ENCODE measurements at places on chromosomes 6 and 20.

DNA sequence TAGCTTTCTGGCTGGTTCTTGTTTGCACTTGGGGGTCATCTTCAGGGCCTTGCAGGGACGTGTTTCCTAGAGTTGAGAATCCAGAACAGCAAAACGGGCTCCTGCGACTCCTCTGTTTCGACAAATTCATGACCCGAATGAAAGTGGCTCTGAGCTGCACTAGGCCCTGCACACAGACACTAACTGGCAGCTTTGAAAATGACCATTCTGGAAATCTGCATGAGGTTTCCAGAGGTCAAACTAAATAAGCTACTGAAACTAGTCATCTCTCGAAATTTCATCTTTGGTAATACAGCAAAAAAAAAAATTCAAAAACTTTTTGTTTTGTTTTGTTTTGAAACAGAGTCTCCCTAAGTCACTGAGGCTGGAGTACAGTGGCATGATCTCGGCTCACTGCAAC lies 15.5 kb upstream of the BMP7 start:
- no peaks in the 10 kb centered on the region for H3K4me1 ChIP-seq
- H3K27me3 ChIP-seq, result no peaks in the 10 kb centered on the region
- no peak overlapping the region for H3K4me3 ChIP-seq
- no peaks in the 10 kb centered on the region for H3K36me3 ChIP-seq
- no peak overlapping the region for H3K27ac ChIP-seq

DNA sequence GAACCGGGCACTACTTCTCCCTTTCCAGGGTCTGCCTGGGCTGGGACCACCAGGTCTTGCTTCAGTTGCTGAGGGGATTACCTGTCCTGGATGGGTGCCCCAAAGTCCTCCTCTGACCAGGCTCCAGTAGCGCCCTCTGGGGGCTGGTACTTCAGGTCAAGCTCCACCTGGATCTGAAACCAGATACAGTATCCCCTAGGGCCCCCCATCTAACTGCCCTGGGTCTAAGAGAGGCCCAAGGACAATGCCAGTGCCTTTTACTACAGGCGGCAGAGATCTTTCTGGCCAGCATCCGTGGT lies 11.2 kb upstream of the SPAG4 start:
- no peak overlapping the region for H3K27ac ChIP-seq
- peaks cover 4% of the 10 kb centered on the region for H3K27me3 ChIP-seq
- H3K4me1 ChIP-seq, result no peaks in the 10 kb centered on the region
- no peak overlapping the region for H3K4me3 ChIP-seq

DNA sequence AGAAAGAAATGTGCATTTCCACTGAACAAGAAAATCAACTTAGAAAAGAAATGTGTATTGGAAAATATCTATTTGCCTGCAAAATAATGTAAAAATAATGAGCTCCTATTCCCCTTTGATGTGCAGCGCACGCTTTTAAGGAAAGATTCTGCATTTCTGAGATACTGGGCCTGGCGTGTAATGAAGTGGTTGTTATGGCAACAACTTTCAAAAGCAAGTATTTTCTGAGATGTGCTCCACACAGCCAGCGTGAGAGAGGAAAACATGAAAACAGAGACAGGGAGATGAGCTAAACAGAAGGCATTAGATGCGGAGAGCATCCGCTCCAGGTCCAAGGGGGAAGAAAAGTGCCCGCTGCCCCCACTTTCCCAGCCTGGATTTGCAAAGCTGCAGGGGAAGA lies 39.1 kb upstream of the GTSF1L start:
- H3K27ac ChIP-seq, result no peak overlapping the region
- no peak for DNase-seq
- no peak overlapping the region for H3K4me3 ChIP-seq
- H3K36me3 ChIP-seq, result no peaks in the 10 kb centered on the region

DNA sequence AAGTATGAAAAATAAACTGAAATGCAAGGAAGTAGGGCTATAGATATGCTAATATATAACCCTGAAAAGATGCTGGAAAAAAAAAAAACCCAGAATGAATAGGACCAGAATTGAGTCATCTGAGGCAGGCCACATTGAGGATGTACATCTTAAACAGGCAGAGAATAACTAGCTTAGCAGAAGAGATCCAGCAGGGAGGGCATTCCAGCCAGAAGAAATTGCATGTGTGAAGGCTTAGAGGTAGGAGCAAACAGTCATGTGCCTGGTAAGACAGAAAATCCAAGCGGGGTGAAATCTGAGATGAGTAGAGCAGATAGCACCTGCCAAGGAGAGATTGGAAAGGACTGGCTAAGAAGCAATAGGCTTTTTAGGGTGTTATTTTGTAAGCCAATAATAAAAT lies 2.6 kb downstream of the COL19A1 start:
- no peaks in the 10 kb centered on the region for H3K27me3 ChIP-seq
- no peak overlapping the region for H3K4me3 ChIP-seq
- no peak for DNase-seq
- no peaks in the 10 kb centered on the region for H3K36me3 ChIP-seq
- no peak overlapping the region for H3K27ac ChIP-seq

GRCh38 chr6:128826606-128827005 lies 56.3 kb upstream of the LAMA2 start:
- H3K27me3 ChIP-seq, result no peaks in the 10 kb centered on the region
- no peaks in the 10 kb centered on the region for H3K36me3 ChIP-seq
- no peak for DNase-seq
- H3K4me3 ChIP-seq, result no peak overlapping the region
- H3K4me1 ChIP-seq, result no peaks in the 10 kb centered on the region

- DNase-seq, result peak; percentile 79
- no peaks in the 10 kb centered on the region for H3K36me3 ChIP-seq
- peak overlapping the region; percentile 38 for H3K27ac ChIP-seq
- no peak overlapping the region for H3K4me3 ChIP-seq
Observed at GRCh38 chr20:47876311-47877088, 91.2 kb upstream of the SULF2 start.

- H3K4me1 ChIP-seq, result no peaks in the 10 kb centered on the region
- H3K27me3 ChIP-seq, result no peaks in the 10 kb centered on the region
- no peak for DNase-seq
- no peak overlapping the region for H3K27ac ChIP-seq
Observed at GRCh38 chr6:16292942-16293341, 54.6 kb downstream of the GMPR start.

GRCh38 chr20:61391812-61392520 lies 139.9 kb downstream of the CDH4 start:
- peaks cover 4% of the 10 kb centered on the region for H3K4me1 ChIP-seq
- DNase-seq, result peak; percentile 70
- no peak overlapping the region for H3K4me3 ChIP-seq

GRCh38 chr6:11168091-11168635 lies 56.6 kb upstream of the ERVFRD-1 start:
- H3K4me3 ChIP-seq, result no peak overlapping the region
- no peaks in the 10 kb centered on the region for H3K4me1 ChIP-seq
- no peaks in the 10 kb centered on the region for H3K36me3 ChIP-seq

DNA sequence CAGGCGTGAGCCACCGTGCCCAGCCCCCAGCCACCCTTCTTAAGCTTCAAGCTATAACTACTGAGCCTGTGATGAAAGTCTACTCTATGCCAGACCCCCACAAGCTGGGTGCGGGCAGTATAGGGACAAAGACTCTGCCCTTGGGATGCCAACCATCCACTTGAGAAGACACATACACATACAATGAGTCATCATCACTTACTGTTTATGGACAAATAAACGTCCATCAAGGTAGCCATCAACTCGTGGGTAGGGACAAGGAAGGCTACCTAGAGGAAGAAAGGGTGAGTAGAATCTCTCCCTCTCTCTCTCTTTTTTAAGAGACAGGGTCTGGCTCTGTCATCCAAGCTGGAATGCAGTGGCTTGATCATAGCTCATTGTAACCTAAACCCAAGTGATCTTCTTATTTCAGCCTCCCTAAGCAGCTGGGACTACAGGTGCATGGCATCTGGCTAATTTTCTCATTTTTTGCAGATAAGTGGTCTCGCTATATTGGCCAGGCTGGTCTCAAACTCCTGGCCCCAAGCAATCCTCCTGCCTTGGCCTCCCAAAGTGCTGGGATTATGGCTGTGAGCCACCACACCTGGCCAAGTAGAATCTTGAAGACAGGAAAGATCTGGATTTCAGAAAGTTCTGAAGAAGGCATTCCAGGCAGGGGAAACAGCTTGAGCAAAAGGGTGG lies 2.6 kb upstream of the TP53INP2 start:
- H3K4me3 ChIP-seq, result no peak overlapping the region
- no peaks in the 10 kb centered on the region for H3K27me3 ChIP-seq
- H3K4me1 ChIP-seq, result no peaks in the 10 kb centered on the region
- DNase-seq, result no peak
- H3K27ac ChIP-seq, result no peak overlapping the region

DNA sequence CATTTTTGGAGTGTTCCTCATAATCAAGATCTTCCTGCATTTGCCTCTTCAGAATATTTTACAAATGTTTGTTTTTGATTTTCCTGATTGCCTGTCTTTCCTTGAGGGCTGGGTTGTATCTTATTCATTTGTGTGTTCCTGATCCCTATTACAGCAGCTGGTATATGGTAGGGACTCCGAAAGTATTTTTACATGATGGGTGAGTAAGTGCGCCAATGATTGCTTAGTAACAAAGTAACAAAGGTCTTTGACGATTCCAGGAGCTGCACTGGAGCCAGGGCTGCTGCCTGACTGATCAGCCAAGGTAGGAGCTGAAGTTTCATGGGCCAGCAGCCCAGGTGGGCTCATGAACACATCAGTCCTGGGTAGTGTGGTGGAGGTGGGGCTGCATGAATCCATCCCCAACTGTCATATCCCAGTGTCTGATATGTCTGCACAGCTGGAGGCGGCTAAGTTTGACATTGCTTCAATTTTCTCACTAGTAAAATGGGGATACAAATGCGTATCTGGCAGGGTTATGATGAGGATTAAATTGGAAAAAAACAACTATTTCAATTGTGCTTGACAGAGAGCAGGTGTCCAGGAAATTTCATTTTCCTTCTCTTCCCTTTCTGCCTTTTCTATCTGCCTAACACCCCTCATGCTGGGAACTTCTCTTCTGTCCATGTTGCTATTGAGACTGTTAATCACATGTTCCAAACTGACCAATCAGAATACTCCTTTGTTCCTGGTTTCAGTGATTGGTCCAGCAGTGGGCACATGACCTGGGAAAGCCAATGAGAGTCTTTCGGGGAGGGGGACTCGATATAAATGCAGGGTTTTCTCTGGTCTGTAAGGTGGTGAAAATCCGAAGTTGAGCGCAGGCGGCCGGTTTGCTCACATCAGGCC lies 90.7 kb downstream of the CDH26 start:
- DNase-seq, result peak; percentile 51
- H3K27ac ChIP-seq, result no peak overlapping the region
- no peaks in the 10 kb centered on the region for H3K27me3 ChIP-seq

DNA sequence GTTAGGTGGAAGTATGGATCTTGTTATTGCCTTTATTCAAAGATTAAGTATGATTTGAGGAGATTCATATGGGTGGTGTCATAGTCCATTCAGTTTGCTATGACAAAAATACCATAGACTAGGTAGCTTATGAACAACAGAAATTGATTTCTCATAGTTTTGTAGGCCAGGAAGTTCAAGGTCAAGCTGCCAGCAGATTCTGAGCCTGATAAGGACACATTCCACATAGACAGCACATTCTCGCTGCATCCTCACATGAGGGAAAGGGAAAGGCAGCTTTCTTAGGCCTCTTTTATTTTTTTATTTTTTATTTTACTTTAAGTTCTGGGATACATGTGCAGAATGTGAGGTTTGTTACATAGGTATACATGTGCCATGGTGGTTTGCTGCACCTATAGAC lies 27.7 kb downstream of the ME1 start:
- H3K27me3 ChIP-seq, result no peaks in the 10 kb centered on the region
- H3K36me3 ChIP-seq, result no peaks in the 10 kb centered on the region
- DNase-seq, result peak; percentile 28

DNA sequence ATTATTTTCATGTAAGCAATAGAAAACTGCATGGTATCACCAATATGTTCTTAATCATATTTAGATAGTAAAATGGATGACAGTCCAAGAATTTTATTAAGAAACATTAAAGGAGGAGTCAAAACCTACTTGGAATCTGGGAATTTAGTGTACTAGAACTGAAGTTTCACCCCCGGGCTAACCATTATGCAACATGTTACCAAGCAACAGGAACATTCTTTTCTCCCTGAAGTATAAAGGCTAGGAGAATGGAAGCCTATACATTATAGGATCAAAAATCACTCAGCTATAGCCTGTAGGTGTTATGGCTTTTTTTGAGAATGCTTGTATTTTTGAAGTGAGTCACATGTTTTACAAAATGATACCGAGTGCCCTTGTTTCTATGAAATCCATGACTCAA lies 538.3 kb downstream of the GRIK2 start:
- no peaks in the 10 kb centered on the region for H3K27me3 ChIP-seq
- no peak for DNase-seq
- no peaks in the 10 kb centered on the region for H3K36me3 ChIP-seq
- no peaks in the 10 kb centered on the region for H3K4me1 ChIP-seq

DNA sequence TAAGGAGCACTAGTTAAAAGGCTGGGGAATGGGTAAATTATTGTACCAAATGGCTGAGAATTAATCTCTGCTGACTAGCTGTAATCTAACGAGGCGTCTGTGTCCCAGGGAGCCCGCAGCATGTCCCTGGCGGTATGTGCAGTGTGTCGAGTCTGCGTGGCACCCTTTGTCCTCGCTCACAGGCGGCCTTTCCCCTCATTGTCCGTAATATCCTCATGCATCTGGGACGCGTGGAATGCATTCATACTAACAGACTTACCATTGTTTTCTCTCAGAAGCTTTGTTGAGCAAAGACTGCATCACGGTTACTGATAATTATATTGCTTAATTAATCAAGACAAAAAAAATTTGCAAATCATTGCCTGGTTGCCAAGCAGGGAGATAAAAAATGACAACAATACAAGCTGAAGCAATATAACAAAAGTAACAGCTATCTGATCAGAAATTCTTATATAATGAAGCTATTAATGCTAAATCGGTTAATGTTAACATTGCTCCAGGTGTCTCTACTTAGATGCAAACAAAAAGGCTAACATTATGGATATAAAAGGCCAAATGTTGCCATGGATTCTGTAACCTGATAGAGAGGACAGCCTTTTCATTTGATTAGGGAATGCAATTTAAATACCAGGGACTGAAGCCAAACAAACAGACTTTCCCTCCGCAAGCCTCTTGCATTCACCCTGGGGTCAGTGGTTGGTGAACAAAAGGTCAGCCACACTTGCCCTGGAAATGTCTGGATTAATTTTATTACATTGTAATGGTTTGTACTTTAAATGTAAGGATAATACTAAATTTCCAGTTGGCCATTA lies 124.8 kb downstream of the INSM1 start:
- no peak overlapping the region for H3K27ac ChIP-seq
- H3K4me1 ChIP-seq, result peaks cover 3% of the 10 kb centered on the region
- no peaks in the 10 kb centered on the region for H3K36me3 ChIP-seq
- no peak overlapping the region for H3K4me3 ChIP-seq
- DNase-seq, result peak; percentile 67
- H3K27me3 ChIP-seq, result no peaks in the 10 kb centered on the region

DNA sequence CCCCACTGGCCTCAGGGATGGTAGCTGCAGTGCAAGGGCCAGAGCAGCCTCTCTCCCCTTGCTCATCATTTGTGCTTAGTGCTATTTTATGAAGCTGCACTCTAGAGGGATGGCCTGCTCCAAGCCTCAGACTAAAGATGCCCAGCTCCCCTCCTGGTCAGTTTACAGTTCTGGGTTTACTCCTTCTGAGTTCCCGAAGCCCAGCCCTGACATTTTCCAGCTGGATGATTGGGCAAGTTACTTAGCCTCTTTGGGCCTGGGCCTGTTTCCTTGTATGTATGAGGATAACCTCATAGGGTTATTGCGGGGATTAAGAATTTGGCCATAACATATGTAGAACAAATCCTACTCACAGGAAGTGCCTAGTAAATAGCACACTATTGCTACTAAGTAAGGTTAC lies 31.8 kb upstream of the EMILIN3 start:
- no peaks in the 10 kb centered on the region for H3K36me3 ChIP-seq
- DNase-seq, result no peak
- H3K27ac ChIP-seq, result no peak overlapping the region
- no peak overlapping the region for H3K4me3 ChIP-seq
- H3K4me1 ChIP-seq, result peaks cover 2% of the 10 kb centered on the region
- H3K27me3 ChIP-seq, result no peaks in the 10 kb centered on the region
